ENCODE measurements at places on chromosomes 6 and 20.

DNA sequence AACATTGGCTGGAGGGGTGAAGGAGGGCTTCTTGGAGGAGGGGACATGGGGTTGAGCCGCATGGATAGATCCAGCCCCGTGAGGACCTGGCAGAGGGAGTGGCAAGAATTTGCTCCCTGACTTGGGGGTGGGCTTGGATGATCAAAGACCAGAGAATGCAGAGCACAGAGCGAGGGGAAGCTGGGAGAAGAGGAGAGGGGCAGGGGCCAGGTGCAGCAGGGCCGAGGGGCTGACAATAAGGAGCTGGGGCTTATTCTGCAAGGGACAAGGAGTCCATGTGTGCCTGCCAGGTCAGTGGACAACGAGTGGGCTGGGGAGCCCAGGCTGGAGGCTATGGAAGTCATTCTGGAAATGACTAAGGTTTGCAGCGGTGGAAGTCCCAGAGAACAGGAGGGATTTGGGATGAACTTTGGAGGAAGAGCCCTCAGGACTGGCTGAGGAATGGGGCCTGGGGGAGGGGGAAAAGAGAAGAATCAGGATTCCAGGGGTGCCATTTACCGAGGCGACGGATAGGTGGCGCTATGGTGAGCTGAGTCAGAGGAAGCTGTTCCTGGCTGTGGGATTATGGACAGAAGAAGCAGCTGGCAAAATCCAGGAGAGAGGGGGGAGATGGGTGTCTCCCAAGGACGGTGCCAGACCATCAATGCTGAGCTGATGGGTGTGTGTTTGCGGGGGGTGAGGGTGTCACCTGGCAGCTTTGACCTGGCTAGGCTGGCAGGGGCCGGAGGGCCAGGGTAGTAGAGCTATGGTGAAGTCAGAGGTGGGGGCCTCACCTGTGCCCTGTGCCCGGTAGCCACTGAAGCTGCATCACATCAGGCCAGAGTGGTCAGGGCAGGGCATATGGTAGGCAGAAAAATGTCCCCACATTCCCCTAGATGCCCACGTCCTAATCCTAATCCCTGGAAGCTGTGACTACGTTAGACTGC lies 7.8 kb downstream of the KCNG1 start:
- DNase-seq: peak; percentile 54

DNA sequence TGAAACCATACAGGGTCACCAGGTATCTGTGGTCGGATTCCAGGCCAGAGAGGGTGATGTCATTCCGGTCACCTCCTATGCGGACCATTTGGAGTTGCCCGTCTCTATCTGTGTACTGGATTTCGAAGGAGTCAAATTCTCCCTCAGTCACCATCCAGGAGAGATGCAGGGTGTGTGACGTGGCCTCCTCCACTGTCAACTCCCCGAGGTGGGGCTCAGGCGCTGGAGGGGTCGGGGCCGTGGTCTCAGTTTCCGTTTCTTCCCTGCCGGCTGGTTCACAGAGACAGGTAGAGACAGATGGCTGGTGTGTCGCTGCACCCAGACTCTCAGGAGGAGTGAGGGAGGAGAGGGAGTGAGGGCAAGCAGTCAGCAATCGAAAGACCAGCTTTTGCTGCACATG lies 30.7 kb downstream of the CYP21A2 start:
- no peak for DNase-seq

DNA sequence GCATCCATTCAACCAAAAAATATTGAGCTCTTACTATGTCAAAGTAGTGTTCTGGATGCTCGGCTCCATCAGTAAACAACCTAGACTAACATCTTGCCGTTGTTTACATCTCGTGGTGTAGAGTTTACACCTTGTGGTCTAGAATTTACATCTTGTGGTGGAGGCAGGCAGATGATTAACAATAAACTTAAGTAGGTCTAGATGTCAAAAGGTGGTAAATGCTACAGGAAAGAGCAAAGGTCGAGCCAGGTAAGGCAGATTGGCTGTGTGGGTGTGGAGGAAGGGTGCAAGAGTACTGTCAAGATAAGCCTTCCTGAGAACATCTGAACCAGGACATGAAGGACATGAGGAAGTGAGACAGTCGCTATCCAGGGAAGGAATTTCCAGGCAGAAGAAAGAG lies 88.4 kb upstream of the ESR1 start:
- no peak for DNase-seq

- no peak for DNase-seq
These were observed 151.8 kb downstream of the UNC5CL start for GRCh38 chr6:40887079-40887791.

DNA sequence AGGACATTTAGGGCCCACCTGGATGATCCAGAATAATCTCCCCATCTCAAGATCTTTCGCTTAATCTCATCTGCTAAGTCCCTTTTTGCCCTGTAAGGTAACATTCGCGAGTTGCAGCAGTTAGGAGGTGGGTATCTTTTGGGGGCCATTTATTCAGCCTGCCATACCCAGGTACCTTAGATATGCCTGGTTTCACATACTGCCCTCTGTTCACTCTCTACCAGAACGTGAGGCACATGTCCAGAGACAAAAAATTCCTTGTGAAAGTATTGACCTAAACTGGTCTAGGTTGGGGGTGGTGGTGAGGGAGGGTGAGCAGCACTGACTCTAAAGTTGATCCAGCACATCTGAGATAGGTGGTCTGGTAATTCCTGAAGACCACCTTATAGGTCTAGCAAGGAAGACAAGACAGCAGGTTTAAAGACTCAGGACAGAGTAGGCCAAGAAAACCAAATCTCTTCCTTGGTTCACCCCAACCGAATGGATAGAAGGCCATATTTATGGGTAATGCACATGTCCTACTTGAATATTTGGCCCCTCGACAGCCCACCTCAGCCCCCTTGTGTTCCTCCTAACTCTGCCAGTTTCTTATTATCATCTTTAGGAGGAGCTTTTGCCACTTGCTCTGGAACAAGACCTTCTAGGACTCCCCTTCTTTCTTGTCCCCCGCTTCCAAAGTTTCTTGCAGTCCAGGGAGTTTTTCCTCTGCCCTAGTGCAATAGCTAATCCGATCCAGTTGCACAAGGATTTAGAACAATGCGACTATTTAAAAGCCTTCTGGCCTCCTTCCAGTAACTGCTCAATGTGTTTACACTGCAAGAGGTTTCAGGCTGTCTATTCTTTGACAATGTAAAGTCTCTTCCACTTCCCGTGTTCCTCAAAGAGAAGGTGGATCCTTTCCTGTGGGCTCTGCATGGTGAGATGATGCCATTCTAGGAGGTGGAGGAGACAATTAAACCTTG lies 213.0 kb upstream of the LAMP5 start:
- no peak for DNase-seq

DNA sequence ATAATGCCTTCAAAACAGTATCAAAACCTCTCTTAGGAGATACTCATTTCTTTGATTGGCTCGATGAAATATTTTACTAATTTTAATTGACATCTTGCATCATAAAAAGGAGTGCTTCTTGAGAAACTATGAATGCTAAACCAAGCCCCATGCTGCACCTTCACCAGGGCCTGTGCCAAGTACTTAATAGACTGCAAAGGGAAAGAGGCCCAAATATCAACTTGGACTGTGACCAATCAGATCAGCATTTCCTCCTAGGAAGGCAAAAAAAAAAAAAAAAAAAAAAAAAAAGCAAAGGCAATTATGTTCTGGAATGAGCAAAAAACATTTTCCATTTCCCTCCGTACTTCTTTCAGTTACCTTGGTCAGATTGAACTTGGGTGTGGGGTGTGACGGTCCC lies 253.0 kb upstream of the SOX4 start:
- DNase-seq: no peak

- no peak for DNase-seq
These were observed 293.9 kb downstream of the KIF16B start for GRCh38 chr20:16279320-16279719.

GRCh38 chr6:107308677-107309076 lies 150.7 kb downstream of the PDSS2 start:
- no peak for DNase-seq
